ENCODE measurements at places on chromosomes 3 and 15.

DNA sequence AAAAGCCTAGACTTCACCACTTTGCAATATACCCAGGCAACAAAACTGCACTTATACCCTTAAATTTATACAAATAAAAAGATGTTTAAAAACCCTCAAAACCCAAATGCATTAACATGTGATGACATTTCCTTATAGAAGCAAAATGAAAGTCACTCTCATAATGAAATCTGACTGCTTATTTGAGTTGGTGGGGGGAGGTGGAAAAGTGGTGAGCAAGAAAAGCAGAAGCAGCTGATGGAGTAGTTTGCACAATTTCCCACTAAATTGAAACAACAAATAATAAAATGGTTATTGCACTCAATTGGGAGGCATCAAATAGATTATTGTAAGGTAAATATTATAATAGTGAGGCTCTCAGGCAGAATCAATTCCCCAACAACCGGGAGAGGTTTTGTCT lies 54.0 kb upstream of the GADL1 start:
- DNase-seq: no peak

GRCh38 chr3:108780235-108780634 lies 23.0 kb upstream of the RETNLB start:
- no peak for DNase-seq

GRCh38 chr15:57305009-57305408 lies 71.3 kb upstream of the CGNL1 start:
- DNase-seq: no peak

DNA sequence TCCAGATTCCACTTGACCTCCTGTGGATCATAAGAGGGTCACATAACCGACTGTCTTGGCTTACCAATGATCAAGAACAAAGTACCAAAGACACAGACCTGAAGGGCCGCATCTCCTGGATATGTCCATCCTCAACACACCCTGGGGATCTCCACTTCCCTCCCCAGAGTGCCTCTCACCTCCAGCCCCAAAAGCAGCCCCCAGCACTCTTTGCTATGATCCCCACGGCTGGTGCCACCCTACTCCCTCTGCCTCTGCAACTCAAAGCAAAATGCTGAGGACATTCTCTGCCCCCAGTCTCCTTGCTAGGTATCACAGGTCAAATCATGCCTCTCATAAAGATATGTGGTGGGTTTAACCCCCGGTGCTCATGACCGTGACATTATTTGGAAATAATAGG lies 32.7 kb downstream of the SLCO2A1 start:
- DNase-seq: no peak

DNA sequence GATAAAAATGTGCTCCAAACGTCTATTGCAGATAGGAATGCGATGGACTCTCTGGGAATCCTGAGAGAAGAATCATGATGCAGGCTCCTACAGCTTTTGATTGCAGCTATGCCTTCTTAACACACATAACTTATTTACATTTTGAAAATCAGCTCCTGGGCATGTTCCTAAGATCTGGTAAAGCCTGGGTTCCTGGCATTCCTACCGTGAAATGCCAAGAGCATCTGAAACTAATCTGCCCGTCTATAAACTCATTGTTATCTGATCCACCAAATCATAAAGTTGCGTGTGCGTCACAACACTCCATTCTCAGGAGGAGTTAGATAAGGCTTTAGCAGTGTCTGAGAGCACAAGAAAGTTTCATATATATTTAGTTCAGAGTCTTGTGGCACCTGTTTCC lies 79.0 kb upstream of the VGLL3 start:
- no peak for DNase-seq

DNA sequence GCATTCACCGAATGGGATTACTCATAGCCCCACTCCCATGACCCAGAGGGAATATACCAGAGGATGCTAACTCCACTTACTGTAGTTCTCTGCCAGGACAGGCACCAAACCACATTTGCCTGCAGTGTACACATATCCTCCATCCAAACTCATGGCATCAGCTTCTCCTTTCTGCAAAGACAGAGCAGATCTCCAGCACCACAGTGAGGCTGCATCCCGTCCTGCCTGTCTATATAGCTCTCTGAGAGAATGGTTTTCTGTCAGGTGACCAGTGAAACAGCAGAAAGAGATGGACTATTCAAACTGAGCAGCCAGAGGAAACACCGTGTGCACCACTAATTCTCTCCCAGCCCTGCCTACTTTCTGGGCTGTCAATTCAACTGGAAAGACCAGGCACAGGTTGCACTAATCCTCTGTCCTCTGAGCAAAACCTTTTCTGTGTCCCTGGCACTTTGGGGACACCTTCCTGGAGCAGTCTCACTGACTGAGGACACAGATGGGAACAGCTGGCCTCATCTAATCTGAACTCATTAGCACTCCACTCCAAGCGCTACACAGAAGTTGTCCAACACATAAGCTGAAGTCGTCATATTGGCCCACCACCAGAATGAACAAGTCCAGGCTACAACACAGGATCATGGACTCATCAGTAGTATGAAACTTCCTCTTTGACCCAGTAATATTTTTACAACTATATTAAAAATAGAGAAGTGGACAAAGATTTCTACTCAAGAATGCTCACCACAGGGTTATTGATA lies 17.3 kb downstream of the LTF start:
- no peak for DNase-seq

- no peak for DNase-seq
Observed at GRCh38 chr15:38647683-38648082, 83.1 kb upstream of the RASGRP1 start.

DNA sequence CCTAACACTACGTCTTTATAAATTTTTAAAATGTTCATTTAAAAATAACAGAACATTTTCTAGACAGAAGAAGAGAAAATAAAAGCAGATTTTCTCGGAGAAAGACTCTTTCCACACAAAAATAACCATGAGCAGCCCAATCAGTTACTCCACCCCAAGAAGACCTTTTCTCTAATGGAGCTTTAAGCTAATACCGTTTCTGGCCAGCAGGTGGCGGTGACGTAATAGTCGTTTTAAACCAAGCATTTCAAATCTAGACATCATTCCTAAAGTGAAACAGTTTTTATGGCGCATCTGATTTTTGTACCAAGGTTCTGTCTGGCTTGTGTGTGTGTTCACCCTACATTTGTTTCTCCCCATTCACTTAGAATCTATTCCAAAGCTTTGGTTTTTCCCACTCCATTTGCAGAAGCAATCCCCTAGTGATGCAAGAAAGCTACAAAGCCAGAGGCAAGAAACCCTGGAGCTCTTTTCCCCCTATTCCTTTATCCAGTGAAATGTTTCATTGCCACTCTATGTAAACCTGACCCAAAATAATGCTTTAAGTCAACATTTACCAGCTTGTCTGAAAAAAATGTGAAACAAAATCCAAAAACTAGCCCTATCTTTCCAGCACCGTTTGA lies 336.7 kb upstream of the IGF1R start:
- peak; percentile 41 for DNase-seq

GRCh38 chr15:74453925-74454763 lies 6.8 kb downstream of the UBL7 start:
- DNase-seq: no peak

GRCh38 chr3:65995515-65995914 lies 43.2 kb downstream of the MAGI1 start:
- DNase-seq: no peak

DNA sequence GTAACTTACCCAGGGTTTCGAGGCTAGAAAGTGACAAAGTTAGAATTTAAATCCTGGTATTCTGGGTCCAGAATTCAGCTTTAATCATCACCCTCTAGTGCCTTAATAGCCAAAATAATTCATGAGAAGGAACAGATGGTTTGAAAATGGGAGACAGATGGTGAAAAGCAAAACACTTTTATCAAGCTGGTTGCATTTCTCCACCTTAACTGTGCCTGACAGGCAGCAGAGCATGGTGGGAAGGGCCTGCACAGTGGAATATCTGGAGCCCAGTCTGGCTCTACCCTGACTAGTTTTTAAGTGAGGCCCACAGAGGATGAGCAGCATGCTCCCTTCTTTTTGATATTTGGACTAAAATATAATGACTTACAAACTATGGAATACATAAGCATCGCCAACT lies 35.6 kb upstream of the RASGRP1 start:
- DNase-seq: no peak

GRCh38 chr15:62868507-62868906 lies 174.0 kb upstream of the TPM1 start:
- DNase-seq: no peak

DNA sequence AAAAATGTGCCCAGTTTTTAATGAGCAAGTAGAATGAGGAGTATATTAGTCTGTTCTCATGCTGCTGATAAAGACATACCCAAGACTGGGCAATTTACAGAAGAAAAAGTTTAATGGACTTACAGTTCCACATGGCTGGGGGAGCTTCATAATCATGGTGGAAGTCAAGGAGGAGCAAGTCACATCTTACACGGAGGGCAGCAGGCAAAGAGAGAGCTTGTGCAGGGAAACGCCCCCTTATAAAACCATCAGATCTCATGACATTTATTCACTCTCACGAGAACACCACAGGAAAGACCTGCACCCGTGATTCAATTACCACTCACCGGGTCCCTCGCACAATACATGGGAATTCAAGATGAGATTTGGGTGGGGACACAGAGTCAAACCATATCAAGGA lies 111.7 kb upstream of the CNTN6 start:
- no peak for DNase-seq

DNA sequence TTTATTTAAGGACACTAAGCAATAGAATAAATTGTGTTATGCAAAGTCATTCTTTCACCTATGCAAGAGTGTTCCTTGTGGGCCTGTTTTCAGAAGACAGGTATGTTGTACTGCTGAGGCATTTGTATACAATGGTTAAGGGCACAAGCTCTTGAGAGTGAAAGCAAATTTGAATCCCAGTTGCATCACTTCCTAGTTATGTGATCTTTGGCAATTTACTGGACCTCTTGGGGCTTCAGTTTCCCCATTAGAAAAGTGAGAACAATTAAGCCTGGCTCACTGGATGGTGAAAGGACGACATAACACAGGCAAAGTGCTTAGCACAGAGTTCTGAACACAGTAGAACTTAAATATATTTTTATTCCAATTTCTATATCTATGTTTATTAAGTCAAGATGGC lies 117.4 kb downstream of the EFHB start:
- DNase-seq: no peak

DNA sequence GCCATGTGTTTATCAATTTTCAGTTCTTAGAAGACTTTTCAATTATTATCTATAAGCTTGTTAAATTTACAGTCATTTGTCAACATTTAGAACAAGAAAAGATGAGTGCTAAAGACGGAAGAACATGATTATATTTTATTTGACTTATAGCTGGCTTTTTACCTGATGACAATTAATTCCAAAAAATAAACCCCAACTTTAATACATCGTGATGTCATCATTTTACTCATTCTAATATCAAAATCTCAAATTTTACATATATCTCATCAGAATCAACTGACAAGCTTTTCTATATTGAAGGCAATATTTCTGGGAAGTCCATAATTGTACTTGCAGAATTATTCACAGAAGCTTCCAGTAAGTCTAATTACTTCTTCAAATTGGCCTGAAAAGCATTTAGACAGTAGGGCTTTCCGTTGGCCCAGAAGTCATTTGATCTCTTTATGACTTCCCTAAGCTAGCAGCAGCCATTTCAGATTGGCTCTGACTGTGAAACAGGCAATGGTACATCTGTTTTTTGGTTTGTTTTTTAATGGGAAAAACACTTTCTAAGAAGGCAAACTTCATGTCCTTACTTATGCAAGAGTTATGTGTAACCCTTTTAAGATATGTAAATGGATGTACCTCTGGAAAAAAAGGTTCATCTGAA lies 234.7 kb upstream of the PLSCR5 start:
- no peak for DNase-seq

DNA sequence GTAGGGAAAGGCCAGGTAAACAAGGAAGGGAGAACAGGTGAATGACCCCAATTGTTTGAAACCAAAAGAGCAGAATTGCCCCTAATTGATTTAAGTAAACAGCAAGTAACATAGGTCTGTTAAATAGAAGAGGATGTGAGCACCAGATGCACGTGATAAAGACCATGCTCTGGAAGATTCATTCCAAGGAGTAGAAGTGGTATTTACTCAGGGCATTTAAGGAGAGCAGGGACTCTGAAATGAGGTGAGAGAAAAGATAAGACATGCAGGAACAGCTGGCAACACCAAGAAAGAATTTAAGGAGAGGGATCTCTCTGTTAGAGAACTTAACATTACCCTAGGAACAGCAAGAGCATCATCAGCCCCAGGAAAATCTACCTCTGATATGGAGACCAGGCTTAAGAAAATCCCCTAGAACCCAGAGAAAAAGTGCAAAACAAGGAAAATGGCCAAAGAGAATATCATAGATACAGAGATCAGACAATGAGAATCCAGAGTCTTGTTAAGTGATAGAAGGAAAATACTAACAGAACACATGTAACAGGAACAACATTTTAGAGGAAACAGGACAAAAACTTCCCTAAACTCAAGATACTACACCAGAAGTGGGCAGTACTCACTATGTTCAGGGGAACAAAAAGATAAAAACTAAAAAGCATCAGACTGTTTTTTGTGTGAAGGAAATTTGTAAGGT lies 6.4 kb downstream of the NUDT16 start:
- no peak for DNase-seq

DNA sequence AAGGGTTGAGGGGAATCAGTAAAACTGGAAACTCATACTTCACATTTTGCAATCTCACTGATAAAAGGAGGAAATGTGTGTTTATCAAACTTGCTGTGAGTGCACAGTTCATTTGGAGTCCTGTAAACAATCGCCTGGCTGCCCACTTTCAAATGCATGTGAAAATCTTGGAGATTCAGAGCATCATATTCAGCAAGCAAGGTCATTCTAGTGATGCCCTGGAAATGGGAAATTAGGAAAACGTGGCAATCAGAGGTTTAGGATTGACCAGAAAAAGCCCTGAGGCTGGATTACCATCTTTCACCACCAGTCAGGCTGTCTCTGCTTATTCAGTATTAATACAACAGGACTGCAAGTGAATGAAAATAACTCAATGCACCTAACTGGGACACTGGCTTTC lies 23.9 kb downstream of the DPH6 start:
- no peak for DNase-seq

DNA sequence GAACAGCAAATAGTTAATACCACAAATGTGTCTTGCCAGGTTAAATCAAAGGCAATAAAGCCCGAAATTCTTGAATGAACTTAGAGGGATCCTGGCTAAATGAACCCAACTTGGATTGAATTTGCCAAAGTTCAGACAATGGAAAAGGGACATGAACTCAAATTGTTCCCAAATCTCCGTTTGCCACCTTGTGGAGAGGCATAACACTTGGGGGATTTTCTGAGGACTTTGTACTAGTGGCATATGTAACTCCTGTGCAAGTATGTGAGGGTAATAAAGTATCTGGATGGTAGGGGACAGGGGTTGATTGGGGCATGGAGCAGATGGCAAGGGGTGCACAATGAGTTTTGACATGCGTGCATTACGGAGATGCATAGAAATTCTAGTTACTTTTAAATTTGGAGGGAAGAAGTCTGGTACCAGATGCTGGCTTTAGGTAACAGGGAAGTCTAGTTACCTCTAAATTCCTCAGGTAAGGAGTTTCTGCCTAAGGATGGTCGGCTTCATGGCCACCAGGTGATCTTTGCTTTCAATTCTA lies 1.2 kb upstream of the TCAIM start:
- DNase-seq: no peak

DNA sequence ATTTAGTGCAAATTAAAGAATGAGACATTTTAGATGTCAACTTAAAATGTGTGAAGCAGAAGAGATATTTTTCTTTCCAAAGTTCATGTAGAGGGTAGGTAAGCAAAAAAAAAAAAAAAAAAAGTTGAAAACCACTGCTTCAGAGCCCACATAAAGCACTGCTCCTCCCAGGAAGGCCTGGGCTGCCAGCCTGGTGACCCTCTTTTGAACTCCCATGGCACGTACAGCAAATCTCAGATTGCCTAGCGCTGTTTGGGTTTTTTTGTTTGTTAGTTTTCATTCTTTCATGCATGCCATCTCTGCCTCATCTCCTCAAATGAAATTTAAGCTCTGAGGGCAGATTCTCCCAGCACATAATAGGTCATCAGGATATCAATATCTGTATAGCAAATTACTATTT lies 120.1 kb downstream of the SRGAP3 start:
- DNase-seq: no peak

All from activated CD8-positive, alpha-beta memory T cell treated with anti-CD3 and anti-CD28 coated beads for 4 hours (primary cell).